ENCODE measurements at places on chromosomes 3 and 15.
A peak's percentile ranks its signal among the peaks of the same experiment; 100 is the strongest.

DNA sequence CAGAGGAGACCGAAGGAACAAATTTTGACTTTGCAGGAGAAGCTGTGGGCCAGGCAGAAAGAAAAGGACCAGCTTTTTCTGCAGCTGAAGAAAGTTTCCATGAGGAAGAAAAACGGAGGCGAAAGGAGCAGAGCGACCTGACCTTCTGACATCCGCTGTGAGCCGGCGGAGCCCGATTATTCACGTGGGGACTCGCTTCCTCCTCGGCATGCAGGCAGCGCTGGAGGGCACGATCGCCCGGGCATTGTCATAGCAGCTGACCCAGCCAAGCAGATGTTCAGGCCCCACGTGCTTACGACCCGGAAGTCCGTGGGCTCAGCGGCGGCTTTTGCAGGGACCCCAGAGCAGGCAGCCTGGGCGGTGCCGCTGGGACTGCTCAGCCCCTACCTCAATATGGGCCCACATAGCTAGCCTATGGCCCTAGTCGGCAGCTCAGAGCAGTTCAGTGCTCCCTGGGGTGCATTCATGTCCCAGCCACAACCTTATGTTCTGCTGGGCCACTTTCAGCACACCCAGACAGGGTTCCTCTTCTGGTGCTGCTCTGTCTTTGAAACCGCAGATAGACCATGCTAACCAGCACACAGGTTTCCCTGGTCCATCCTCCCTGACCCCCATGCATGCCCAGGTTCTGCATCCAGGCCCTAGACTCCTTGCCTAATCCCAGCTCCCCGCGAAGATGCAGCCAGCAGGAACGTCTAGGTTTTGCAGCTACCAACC, 10.5 kb upstream of the EIF4A2 start:
- peak; percentile 78 for DNase-seq

DNA sequence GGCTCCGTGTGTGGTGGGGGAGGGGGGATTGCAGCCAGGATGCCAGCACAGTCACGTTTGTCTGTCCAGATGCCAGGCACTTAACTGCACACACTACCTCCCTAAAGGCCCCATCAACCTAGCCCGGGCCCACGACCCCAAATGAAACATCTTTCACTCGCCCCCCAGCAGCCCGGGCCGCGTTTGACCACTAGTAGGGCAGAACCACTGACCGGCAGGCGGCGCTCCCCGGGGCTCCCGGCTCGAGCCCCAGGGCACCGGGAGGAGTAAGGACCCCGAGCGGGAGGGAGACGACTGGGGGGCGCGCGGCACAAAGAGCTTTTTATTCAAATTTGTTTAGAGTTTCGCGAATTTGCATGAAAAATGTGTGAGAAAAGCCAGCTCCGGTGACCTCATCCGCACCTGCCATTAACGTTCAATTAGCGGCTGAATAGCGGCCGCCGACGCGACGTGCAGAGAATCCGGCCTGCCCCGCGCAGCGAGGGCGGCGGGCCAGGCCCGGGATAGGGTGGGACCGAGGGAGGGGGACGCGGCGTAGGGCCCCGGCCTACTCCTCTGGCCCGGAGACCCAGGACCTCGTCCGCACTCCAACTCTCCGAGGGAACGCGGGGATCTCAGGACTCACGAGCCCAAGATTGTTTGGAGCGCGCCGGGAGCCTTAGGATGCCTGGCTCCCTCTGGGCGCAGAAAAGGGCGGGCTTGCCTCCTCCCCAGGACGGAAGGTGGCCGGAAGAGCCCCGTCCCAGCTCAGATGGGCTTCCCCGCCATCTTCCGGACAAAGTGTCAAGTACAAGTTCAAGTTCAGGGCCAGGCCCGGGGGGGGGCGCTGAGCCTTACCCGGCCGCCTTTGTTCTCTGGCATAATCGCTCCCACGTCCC, 64.9 kb upstream of the POLG start:
- no peak for DNase-seq

DNA sequence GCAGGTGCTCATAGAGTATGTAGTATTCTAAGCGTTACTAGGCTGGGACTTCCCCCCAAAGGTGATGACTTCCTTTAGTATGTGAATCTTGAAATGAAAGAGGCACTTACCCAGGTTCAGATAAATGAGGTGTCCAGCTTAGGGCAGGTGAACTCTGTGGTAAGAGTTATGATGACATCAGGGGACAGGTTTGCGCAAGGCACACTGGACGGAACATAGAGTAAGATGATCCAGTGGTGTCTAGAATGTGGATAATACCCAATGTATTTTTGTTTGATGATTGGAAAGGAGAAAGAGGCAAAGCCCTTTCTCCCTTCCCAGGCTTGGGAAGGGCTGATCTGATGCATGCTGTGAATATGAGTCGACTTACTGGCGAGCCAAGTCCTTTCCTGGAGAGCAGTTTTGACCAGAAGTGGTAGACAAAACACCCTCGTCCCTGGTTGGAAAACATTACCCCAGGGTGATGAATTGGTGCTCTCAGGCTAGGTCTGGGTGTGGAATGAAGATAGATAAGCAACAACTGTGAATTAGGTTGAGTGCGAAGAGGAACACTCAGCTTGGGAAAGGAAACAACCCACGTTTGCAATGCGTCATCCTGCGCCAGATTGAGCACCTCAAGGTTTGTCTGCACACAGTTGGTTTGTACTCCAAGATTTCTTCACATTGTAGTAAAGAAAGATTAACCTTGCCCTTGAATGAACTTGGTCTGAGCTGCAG, 124.2 kb downstream of the GHSR start:
- DNase-seq: no peak

DNA sequence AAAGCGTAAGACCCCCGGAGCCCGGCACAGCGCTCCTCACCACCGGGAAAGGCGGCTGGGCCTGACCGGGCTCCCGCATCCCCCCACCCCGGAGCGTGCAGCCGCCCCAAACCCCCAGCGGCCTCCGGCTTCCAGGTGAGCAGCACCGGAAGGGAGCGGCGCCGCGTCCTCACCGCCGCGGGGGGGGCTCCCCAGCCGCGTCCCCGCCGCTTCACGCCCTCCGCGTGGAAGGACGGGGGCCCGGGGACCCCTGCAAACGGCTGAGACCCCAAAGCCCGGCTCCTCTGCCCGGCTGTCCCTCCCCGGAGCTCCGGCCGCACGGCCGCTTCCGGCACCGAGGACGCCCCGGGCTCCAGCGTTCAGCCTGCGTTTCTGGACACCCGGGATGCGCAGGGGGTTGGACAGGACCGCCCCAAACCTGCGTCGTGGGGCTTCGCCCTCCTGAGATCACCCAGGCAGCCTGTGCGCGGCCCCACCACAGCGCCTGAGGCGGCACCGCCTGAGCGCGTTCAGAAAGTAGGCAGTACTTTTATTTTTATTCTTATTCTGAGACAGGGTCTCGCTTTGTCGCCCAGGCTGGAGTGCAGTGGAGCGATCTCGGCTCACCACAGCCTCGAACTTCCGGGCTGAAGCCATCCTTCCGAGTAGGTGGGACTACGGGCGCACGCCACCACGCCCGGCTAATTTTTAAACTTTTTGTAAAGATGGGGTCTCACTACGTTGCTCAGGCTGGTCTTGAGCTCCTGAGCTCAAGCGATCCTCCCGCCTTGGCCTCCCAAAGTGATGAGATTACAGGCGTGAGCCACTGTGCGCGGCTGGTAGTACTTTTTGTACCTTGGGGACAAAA, 51.6 kb upstream of the BLM start:
- DNase-seq: peak; percentile 82

DNA sequence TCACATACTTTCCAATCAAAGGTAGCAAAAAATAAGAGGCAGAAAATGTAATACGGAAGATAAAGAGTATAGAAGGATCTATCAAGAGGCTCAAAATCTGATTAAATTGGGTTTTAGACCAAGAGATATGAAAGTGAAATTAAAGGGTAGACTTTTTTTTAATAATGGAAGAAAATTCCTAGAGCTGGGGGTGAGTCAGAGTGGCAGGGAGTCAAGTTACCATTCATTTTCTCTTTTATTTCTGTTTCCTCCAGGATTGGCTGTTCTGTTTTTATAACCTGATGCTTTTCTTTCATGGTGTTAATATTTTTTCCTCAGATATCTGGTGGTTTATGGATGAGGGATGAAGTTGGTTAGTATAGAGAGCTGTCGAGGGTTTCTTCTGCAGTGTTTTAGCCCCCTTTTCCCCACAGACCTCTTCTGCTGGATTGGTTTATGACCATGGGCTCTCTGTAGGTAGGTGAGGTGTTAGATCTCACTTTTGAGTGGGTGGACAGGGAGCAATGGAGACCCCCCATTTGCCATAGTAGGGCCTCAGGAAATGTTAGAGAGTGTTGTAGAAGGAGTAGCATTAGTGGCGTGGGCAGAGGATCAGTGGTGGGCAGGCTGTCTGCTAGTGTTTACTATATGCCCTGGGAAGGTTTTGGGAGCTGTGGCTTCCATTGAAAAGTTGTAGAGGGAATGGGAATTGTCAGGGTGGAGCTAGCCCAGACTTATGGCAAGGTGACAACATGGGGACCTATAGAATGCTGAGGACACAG, 201.6 kb upstream of the GOLGA6L4 start:
- DNase-seq: no peak

GRCh38 chr3:189419038-189419437, 212.2 kb upstream of the TP63 start:
- DNase-seq: no peak

GRCh38 chr3:59611649-59612443, 562.0 kb upstream of the CFAP20DC start:
- no peak for DNase-seq

DNA sequence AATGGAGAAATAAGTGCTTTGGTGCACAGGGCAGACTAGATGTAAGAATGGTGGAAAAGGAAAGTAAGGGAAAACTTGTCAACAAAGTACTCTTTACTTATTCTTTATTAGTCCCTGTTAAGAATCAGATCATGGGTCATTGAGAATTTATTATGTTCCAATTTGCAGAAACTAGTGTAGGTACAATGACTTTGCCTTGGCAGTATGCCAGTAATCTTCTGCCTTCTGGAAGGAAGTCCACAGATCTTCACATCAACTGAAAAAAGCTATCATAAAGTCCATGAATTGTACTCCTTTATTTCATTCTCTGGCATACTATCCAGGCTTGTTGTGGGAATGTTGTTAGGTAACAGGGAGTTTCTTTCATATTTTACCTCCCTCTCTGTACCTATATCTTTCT, 88.2 kb upstream of the FLNB start:
- no peak for DNase-seq

DNA sequence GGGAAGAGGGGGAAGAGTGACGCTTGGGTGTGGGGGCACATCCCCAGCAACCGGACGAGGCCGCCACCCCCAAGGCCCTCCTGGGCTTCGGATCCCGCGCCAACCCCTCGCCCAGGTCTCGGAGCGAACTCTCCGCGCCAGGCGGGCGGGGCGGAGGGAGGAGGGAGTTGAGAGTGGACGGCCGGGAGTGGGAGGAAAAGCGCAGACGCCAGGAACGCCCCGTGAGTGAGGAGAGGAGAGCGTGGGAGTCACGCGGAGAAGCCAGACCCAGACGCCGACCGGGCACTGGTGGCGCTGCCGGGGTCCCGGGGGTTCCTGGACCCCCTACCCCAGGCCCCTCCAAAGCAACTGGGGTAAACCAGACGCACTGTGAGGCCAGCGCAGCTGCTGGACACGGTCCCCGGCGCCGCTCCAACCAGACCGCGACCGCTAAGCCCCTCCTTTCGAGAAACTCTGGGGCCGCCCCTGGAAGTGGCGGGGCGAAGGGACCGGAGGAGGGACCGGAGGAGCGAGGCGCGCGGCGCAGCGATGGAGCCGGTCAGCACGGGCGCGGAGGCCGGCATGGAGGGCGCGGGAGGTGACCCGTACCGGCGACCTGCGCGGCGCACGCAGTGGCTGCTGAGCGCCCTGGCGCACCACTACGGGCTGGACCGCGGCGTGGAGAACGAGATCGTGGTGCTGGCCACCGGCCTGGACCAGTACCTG, at the start of gene EFCC1:
Gene EFCC1, plus strand, starts transcription at position 204 of the 705 bp plus-strand sequence. Its CDS starts 325 bp downstream, at position 529.
- peak; percentile 90 for DNase-seq

DNA sequence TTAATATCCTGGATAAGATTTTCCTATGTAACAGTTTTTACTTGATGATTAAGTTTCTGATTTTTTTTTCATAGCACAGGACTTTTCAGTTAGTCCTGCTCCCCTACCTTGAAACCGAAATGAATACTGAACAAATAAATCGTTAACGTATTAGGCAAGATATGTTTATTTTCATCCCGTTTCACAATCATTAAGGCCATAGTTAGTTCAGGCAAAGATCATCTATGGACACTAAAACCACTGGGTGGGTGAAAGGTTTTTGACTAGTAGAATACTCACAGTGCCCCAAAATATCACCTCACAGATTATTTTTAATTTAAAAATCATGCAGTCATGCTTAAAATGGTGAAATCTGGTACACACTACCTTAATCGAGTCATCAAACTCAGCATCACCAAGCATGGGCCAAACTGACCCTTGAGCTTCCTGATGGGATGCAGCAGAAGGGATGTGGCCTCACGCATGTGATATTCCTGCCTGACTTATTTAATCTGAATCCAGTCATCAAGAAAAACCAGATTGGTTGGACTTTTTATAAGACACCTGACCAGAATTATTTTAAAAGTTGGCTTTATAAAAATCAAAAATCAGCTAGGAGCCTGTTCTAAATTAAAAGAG, 365.0 kb downstream of the LPP start:
- DNase-seq: no peak

- no peak for DNase-seq
These were observed 1.5 kb upstream of the CD200R1L start for GRCh38 chr3:112848196-112848595.

DNA sequence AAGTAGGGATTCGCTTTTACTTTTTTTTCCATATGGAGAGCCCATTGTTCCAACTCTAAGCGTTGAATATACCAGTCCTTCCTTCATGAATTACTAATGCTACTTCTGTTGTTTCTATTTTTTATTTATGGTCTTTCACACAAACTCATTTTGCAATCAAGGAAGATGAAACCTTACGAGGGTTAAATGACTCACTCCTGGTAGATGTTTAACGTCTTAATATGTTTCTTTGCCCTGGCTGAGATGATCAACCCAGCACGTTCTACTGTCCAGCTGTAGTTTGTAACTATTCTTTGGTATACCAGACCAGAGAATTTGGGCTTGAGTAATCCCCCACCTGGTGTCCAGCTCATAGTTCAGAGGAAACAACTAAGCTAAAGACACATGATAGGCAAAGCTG, 23.1 kb downstream of the CDCP1 start:
- no peak for DNase-seq

DNA sequence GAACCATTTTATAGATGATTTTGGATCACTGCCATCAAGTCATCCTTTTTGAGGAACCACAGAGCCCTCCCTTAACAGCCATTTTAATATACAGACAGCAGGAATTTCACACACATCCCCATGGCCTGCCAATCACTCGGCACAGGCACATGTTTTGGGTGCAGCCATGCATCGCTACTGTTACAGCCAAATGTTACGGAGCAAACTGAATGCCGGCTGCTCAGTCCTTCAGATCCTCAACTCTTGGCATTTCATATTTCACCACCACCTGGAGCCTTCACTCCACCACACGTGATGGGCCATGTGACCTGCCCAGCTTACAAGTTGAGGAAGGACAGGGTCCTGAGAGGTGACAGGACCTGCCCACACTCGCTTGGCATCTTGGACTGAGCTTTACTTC, 90.8 kb downstream of the OXNAD1 start:
- DNase-seq: no peak

DNA sequence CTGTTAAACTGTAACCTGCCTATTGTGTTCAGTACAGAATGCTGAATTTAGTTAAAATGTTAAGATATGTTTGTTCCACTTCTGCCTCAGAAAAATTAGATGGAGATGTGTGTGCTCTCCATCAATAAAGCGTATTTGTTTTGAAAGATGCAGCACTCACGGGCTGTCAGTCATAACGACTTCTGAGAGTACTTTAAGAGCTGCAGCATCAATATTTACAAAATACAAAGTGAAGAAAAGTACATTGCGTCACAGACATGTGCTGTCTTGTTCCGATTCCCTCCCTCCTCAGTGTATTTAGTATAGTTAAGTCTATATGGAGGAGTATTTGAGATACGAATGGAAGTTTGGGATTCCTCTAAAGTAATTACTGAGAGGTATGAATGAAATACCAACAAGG, 166.6 kb downstream of the BBX start:
- no peak for DNase-seq
